ENCODE measurements at places on chromosomes 4 and X. TPM values are rescaled to one million over a fixed set of nuclear protein-coding genes. Genes with fewer than 3 reads are reported as not detected.

ENAM gene
- 0.86 TPM for total RNA-seq

GAB1 gene
- total RNA-seq: 7.0 TPM

SCML2 gene
- 1.0 TPM for total RNA-seq

NRK gene
- total RNA-seq: not detected

KDR gene
- 7.9 TPM for total RNA-seq

- DNase-seq: no peak
Measured at GRCh38 chr4:158802914-158803313, 34.1 kb downstream of the FNIP2 start.

DNA sequence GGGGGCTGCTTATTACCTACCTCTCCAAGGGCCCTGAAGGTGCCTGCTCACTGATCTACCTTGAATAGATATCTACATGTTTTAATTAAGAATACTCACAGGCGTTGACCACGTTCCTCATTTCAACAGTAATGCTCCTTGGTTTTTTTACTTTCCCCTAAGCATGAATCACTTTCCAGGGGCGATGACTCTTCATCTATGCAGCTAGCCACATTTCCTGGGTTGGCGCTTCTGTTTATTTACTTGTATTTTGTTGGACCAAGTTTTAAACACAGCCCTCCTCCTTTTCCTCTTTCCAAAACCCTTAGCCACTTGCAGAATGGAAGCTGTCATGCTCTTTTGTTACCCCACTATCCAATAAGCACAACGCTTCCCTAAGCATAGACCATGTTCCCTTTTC is 50.8 kb downstream of the CBLL2 start:
- no peak for DNase-seq

- DNase-seq: no peak
Measured at GRCh38 chr4:73734530-73735001, 5.8 kb upstream of the CXCL8 start.

Data from right lobe of liver (tissue), 6 donors.